A549 treated with dexamethasone at 1 μM for 4 hours (cell line): ENCODE measurements at places on chromosomes 2 and 18. TPM values are rescaled to one million over a fixed set of nuclear protein-coding genes. Genes with fewer than 3 reads are reported as not detected.

Gene MOGAT1
- total RNA-seq: not detected in 5 replicates

Gene IL1A
- 0.18 to 0.50 TPM (median 0.29 TPM) in 5 replicates for total RNA-seq

Gene PRKAG3
- total RNA-seq: 0.04 TPM in 1 of 5 replicates, not detected in the others

Gene NT5DC4
- 0.05 TPM in 1 of 5 replicates, not detected in the others for total RNA-seq

Gene TNFAIP6
- total RNA-seq: 0.54 to 1.2 TPM (median 0.60 TPM) in 5 replicates

Gene MRPS9
- 31.3 to 33.3 TPM (median 32.8 TPM) in 5 replicates for total RNA-seq

Gene SERPINB12
- total RNA-seq: not detected in 5 replicates

Gene IL36G
- not detected in 5 replicates for total RNA-seq

Gene IDH1
- total RNA-seq: 79.0 to 98.1 TPM (median 87.2 TPM) in 5 replicates

Gene EPAS1
- 93.1 to 135 TPM (median 124 TPM) in 5 replicates for total RNA-seq

Gene CENPA
- 38.8 to 53.8 TPM (median 51.0 TPM) in 5 replicates for total RNA-seq

Gene CLEC4F
- total RNA-seq: not detected in 5 replicates

Gene DPYSL5
- 3.6 to 6.4 TPM (median 5.2 TPM) in 5 replicates for total RNA-seq
